Uterus (tissue), 4 donors: ENCODE measurements at places on chromosomes 2 and 18. TPM values are rescaled to one million over a fixed set of nuclear protein-coding genes. Genes with fewer than 3 reads are reported as not detected.

CAPN14 gene
- total RNA-seq: 0.29 TPM

GRCh38 chr2:10243926-10244270 lies 58.8 kb upstream of the HPCAL1 start:
- H3K36me3 ChIP-seq: no peaks in the 10 kb centered on the region
- H3K27me3 ChIP-seq: no peaks in the 10 kb centered on the region
- H3K27ac ChIP-seq: no peak overlapping the region
- no peak for DNase-seq
- H3K4me3 ChIP-seq: no peak overlapping the region

SULT1C4 gene
- 33.4 TPM for total RNA-seq

SCYGR3 gene
- not detected for total RNA-seq

- no peaks in the 10 kb centered on the region for H3K27me3 ChIP-seq
- no peak for DNase-seq
- H3K4me3 ChIP-seq: no peak overlapping the region
- peaks cover 6% of the 10 kb centered on the region for H3K4me1 ChIP-seq
Measured at GRCh38 chr2:6945087-6945813, 28.0 kb downstream of the RNF144A start.

DNA sequence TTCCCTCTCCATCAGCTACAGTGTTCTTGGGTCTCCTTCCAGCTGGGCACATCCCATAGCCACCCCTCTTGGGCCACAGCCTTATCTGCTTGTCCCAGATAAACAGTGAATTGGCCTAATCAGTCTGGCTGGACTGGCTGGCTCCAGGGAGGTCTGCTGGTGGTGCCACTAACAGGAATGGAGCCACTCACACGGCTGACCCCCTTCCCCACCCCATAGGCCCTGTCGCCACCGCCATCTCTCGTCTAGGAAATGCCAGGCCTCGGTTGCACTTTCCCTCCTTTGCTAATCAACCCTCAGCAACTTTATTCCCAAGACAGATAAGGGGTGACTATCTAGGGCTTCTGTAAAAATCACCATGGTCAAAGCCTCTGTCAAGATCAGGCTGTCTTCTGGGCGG lies 23.0 kb upstream of the TNP1 start:
- H3K27ac ChIP-seq: no peak overlapping the region
- no peak for DNase-seq
- no peak overlapping the region for H3K4me3 ChIP-seq
- no peaks in the 10 kb centered on the region for H3K27me3 ChIP-seq
- no peaks in the 10 kb centered on the region for H3K36me3 ChIP-seq
- H3K4me1 ChIP-seq: no peaks in the 10 kb centered on the region

DNA sequence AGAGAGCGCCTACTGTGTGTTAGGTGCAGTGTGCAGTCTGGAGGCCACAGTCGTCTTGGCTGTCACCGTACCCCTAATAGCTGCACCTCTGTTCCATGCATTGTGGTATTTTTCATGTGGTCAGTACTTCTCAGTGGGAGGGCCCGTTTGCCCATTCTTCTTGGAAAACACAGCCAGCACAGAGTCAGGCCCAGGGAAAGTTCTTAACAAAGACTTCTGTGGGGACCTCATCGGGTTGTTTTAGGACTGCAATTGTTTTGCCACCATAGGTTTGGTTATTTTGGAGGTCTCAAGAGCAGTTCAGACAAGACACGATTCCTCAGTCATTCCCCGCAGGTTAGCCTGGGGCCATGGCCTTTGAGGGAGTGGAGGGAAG lies 62.3 kb downstream of the SMIM21 start:
- H3K4me1 ChIP-seq: no peaks in the 10 kb centered on the region
- H3K36me3 ChIP-seq: no peaks in the 10 kb centered on the region
- H3K27ac ChIP-seq: no peak overlapping the region
- H3K27me3 ChIP-seq: no peaks in the 10 kb centered on the region
- H3K4me3 ChIP-seq: no peak overlapping the region
- DNase-seq: no peak

DNA sequence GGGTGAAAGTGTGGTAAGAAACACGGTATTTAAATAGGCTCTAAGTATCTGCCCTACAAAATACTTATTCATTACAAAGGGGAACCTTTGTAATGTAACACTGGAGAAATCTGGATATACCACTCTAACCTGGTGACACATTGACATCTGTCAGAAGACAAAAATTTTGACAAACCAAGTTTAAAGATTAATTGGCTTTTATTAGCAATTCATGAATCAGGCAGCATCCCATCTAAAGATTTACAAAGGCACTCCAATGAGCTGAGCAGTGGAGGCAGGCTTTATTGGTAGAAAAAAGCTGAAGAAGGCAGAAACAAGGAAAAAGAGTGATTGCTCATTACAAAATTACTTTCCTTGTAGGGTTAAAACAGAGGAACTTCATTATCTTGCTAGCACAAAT lies 35.0 kb downstream of the BMPR2 start:
- no peak for DNase-seq
- no peak overlapping the region for H3K4me3 ChIP-seq
- no peaks in the 10 kb centered on the region for H3K27me3 ChIP-seq
- H3K4me1 ChIP-seq: no peaks in the 10 kb centered on the region
- no peak overlapping the region for H3K27ac ChIP-seq
- H3K36me3 ChIP-seq: no peaks in the 10 kb centered on the region

GRCh38 chr2:25105336-25106085 lies 62.9 kb downstream of the POMC start:
- H3K27ac ChIP-seq: no peak overlapping the region
- no peak for DNase-seq
- no peak overlapping the region for H3K4me3 ChIP-seq

DPP10 gene
- total RNA-seq: not detected

GRCh38 chr18:42401131-42401673 lies 446.2 kb downstream of the PIK3C3 start:
- no peaks in the 10 kb centered on the region for H3K27me3 ChIP-seq
- H3K4me1 ChIP-seq: no peaks in the 10 kb centered on the region
- no peak overlapping the region for H3K27ac ChIP-seq
- H3K4me3 ChIP-seq: no peak overlapping the region
- no peak for DNase-seq

GRCh38 chr2:46120792-46121555 lies 176.2 kb upstream of the EPAS1 start:
- H3K4me3 ChIP-seq: no peak overlapping the region
- no peak overlapping the region for H3K27ac ChIP-seq
- no peaks in the 10 kb centered on the region for H3K4me1 ChIP-seq

DNA sequence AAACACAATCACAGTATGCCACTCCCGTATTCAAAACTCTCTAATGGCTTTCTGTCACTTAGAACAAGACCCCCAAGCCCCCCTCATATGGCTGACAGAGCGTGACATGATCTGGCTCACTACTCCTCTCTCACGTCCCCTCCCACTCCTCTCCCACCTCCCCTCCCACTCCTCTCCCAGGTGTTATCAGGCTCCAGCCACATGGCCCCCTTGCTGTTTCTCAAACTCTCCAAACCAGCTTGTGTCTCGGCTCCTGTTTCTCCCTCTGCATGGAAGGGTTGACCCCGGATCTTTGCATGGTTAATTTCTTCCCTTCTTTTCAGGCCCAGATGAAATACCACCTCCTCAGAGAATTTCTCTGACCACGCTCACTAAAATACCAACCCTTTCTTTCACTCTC lies 180.8 kb downstream of the SLC8A1 start:
- no peaks in the 10 kb centered on the region for H3K27me3 ChIP-seq
- no peak overlapping the region for H3K27ac ChIP-seq
- DNase-seq: no peak
- H3K4me3 ChIP-seq: no peak overlapping the region
- no peaks in the 10 kb centered on the region for H3K36me3 ChIP-seq

DNA sequence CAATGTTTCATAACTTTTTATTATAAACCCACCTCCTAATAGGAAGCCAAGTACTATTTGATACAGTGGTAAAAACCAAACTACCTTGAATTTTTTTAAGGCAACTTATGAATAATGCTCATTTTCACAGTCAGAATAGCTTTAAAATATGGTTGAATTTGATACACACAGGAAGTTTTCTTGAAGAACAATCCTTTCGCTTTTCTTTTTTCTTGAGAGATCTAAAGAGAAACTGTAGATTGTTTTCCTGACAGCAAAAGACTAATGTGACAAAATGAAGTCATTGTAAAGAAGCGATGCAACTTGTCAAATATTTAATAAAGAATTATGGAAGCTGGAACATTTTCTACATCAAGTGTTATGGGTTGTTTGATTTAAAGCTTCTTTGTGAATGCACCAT lies 227.7 kb downstream of the ALPK2 start:
- DNase-seq: no peak
- no peaks in the 10 kb centered on the region for H3K27me3 ChIP-seq
- H3K4me1 ChIP-seq: no peaks in the 10 kb centered on the region
- no peak overlapping the region for H3K27ac ChIP-seq
- no peak overlapping the region for H3K4me3 ChIP-seq
- H3K36me3 ChIP-seq: no peaks in the 10 kb centered on the region
